ENCODE measurements at places on chromosomes 13 and 19. TPM values are rescaled to one million over a fixed set of nuclear protein-coding genes. Genes with fewer than 3 reads are reported as not detected.

INSL3 gene
- not detected for total RNA-seq

SELENOV gene
- not detected for total RNA-seq

TMEM59L gene
- 2.0 TPM for total RNA-seq

HS6ST3 gene
- total RNA-seq = 0.15 TPM

IGSF23 gene
- not detected for total RNA-seq

VSTM2B gene
- not detected for total RNA-seq

IGFL3 gene
- total RNA-seq = not detected

ICAM3 gene
- total RNA-seq = 12.8 TPM

KRTDAP gene
- not detected for total RNA-seq

KCNK6 gene
- total RNA-seq = 0.69 TPM

ZNF730 gene
- total RNA-seq = 3.2 TPM

SLC39A3 gene
- total RNA-seq = 26.3 TPM

LGALS14 gene
- total RNA-seq = not detected

BST2 gene
- 1.3 TPM for total RNA-seq

FAM216B gene
- total RNA-seq = not detected

ZNF135 gene
- total RNA-seq = 0.34 TPM

MISP3 gene
- total RNA-seq = 0.82 TPM

NCR1 gene
- 0.72 TPM for total RNA-seq

GPR42 gene
- total RNA-seq = not detected

PTPRH gene
- total RNA-seq = 16.5 TPM

TUBB4A gene
- total RNA-seq = 0.60 TPM
